ENCODE measurements at places on chromosomes 1 and 21.

GRCh38 chr1:22887491-22887890 is 85.2 kb downstream of the LACTBL1 start:
- no peak for DNase-seq

GRCh38 chr1:159473335-159473734 is 33.8 kb downstream of the OR10J1 start:
- peak; percentile 57 for DNase-seq

- DNase-seq, result no peak
Measured at GRCh38 chr1:229544587-229544986, 13.9 kb downstream of the ABCB10 start.

- DNase-seq, result no peak
Measured at GRCh38 chr1:29238620-29239002, 2.3 kb downstream of the PTPRU start.

- no peak for DNase-seq
Measured at GRCh38 chr1:180101411-180101810, 53.3 kb upstream of the QSOX1 start.

DNA sequence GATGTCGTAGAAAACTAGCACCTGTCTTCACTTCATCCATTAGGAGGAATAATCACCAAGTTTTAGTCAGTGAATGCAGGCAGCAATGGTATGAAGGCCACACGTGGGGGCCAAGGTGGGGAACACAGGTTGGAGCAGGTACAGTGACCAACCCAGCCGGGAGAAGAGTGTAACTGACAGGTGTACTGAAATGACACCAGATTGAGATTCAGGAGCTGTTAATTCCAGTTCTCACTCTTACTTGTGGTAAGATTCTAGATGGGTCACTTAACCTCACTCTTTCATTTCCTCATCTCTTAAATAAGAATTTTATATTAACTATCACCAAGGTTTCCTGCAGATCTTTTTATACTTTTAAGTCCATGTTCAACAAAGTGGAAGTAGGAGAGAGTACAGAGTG is 206.2 kb upstream of the PTBP2 start:
- no peak for DNase-seq

- no peak for DNase-seq
Measured at GRCh38 chr1:155127967-155128754, 485 bp downstream of the EFNA1 start.

DNA sequence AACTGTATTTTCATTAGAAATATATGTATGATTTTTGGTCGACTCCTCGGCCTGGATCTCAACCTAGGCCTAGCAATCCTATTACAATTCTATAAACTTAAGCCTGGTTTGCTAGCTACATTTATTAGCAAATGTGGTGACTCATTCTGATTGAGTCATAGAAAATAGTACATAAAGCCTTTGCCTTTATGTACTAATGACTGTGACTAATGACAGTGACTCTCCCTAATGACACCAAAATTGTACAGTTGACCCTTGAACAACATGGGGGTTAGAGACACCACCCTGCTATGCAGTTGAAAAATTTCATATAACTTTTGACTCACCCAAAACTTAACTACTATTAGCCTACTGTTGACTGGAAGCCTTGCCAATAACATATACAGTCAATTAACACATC is 78.9 kb downstream of the CLEC20A start:
- DNase-seq, result peak; percentile 77

DNA sequence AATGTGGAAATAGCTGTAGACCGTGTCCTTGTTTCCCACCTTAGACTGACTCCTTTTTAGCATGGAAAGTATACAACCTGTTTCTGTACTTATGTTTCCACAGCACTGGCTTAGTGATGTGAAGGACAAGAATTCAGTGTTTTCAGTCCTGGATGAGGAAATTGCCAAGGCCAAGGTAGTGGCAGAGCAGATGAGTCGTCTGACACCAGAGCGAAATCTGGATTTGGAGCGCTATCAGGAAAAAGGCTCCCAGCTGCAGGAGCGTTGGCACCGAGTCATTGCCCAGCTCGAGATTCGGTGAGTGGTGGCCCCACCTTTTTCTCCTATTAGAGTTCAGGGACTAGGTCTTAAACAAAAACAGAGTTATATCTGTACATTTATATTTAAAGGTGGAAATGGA is 112.6 kb downstream of the MACF1 start:
- no peak for DNase-seq

GRCh38 chr1:212574732-212575131 is 33.8 kb upstream of the ATF3 start:
- no peak for DNase-seq

GRCh38 chr1:205313563-205314308 is 7.8 kb downstream of the NUAK2 start:
- peak; percentile 26 for DNase-seq

DNA sequence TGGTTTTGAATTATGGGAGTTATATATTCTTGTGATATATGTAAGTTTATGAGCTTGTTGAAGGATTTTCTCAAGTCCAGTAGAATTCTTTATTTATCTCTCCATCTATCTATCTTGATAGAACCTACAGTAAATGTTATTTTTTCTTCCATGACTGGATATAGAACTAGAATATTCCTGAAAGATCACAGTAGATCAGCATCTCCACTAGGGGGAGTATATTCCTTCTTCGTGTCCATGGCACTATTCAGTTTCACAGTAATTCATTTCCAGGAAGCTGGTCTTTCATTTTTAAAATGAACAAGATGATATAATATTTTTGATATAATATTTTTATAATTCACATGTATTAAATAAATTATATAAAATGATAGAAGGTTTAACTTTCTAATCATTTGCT is 18.8 kb downstream of the TMPRSS15 start:
- DNase-seq, result peak; percentile 51

- peak; percentile 41 for DNase-seq
Measured at GRCh38 chr1:172401892-172402291, 18.6 kb upstream of the C1orf105 start.

- no peak for DNase-seq
Measured at GRCh38 chr1:202351725-202352124, 3.2 kb downstream of the PPP1R12B start.

DNA sequence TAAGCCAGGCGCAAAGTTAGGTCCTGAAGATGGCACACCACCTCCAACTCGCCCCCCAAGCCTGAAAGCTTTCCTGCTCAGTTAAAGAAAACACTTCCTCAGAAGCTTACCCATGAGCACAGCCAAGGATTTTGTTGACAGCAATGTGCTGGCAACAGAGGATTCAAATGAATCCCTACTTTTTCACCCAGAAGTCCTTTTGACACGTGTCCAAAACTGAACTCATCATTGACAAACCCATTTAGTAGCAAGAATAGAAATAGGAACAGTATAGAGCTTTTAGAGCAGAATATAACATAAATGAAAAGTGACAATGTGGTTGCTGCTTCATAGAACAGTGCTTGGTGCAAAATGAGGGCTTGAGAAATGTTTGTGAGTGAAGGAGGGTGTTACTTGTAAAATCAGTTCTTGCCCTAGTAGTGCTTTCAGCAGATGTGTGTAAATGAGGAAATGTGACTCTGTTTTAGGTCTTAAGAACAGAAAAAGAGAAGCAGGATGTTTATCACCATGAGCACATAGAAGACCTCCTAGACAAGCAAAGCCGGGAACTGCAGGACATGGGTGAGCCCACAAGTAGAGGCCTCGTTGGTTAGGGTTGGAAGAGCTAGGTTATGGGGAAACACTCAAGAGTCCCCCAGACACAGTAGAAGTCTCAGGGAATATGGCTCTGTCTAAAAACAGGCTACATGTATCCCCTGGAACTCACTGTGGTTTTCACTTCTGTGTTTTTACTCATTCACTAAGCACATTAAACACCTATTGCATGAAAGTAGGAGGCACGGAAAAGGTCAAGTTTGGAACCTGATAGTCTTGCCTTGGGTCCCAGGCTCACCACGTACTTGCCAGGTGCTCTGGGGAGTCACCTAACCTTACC is 48.6 kb upstream of the TMEM125 start:
- no peak for DNase-seq

DNA sequence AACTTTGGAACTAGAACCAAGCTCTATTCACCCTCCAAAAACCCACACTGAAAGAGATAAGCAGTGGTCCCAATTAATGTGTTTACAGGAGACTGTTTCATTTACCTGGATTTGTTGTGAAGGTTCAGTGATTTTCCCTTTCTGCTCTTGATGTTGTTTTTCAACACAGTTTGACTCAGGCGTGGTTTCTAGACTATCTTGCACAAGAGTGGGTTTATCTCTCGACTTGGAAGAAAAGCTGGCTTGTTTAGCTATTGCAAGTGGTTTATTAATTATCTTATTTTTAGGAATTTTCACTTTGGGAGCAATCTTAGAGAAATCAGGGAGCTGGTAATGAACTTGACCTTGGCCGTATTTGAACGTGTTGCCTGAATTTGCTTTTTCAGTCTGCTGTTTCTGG is 5.3 kb downstream of the AKNAD1 start:
- DNase-seq, result no peak

- no peak for DNase-seq
Measured at GRCh38 chr1:34726861-34727260, 28.0 kb upstream of the GJB5 start.

DNA sequence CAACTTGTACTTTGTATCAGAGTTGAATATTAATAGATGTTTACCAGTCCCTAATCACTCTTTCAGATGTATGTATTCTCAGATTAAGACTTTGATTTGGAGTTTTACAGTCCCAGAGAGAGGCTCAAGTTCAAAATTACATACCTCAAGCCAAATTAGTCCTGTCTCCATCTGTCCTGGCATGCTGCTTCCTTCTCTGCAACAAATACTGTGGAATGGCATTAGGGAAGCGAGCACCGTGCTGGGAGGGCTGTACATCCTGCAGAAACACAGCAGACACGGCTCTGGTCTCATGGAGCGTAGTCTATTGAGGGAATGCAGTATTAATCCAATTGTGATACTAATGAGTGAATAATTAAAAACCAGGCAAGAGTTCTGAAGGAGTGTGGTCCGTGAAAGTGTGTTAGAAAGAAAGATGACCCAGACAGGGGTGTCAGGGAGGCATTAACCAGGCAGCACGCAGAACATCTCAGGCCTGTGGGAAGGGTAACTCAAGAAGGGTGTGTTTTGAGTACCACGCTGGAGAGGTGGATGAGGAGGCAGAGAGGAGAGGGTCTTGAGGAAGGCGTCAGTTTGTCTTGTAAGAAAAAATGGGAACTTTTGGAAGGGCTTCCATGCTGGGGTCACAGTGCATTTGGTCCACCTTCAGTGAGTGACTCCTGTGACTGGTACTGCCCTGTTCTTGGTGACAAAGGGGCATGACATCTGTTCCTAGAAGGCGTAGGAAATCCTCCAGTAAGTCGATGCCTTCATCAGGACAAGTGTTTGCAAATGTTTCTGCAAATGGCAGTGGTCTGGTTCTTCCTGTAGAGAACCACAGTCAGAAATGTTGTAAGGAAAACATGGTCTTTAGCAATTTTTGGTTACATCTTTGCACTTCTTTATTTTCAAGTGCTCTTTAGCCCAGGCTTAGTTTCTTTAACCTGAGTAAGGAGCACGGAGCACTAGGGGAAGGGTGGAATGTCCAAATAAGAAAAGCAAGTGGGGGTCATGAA is 1.6 kb downstream of the RAB4A start:
- DNase-seq, result no peak

- no peak for DNase-seq
Measured at GRCh38 chr1:101064697-101065096, 39.1 kb upstream of the DPH5 start.

GRCh38 chr1:99123936-99124335 is 119.3 kb upstream of the PLPPR5 start:
- no peak for DNase-seq

DNA sequence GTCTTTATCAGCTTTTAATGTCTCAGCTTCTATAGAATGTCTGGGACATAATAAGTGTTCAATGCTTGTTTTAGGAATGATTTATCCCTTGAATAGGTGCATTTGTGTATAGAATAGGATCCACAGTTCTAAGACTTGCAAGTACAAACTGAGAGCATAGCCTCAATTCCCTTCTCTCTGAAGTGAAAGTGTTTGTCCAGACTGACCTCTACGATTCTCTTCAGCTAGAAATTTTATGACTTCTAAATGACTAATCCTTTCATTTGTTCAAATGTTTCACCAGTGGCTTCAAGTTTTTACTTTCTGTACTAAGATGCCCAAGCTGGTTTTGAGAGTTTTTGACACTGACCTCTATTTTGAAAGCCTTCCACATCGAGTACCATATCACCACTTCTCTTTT is 608.2 kb upstream of the ADGRL4 start:
- no peak for DNase-seq

DNA sequence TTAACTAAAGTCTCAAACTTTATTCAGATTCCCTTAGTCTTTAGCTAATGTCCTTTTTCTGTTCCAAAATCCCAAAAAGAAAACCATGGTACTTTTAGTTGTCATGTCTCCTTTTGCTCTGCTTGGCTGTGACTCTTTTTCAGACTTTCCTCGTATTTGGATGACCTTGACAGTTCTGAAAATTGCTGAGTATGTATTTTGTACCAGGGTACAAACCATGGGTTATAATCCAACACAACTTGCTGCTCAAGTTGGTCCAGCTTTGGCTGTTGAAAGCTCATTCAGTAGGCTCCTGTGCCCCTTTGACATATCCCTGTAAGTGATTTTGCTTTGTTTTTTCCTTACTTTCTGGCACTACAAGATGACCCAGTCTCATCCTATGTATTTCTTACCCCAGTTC is 51.7 kb downstream of the PALMD start:
- no peak for DNase-seq

- no peak for DNase-seq
Measured at GRCh38 chr1:60895252-60895651, 187.1 kb upstream of the NFIA start.

DNA sequence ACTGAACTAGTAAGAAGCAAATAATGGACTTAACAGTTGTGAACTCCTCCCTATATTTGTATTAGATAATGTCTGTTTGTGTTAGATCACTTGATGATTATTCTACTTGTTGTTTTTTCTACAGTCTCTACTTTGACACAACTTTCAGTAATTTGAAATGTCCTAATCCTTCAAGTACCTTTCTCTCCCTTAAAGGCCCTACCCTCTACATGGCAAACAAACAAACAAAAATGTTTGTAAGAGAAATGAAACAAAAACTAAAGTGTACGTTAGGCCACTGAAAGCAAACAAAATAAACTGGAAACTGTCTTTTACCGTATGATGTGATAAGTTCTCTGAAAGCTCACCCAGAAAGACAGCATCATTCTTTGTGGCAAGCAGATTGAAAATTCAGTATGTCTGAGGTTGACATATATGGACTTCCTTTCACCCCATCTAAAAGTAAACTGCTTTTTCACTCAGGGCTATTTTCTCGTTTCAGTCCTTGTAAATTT is 255.9 kb upstream of the SNX7 start:
- peak; percentile 40 for DNase-seq

- DNase-seq, result no peak
Measured at GRCh38 chr1:112242470-112242869, 153.5 kb upstream of the CTTNBP2NL start.

GRCh38 chr1:67647036-67647798 is 37.8 kb upstream of the GADD45A start:
- no peak for DNase-seq

GRCh38 chr1:35085421-35085820 is 6.2 kb downstream of the ZMYM1 start:
- DNase-seq, result no peak

- DNase-seq, result no peak
Measured at GRCh38 chr1:33400153-33400911, 30.6 kb downstream of the PHC2 start.
